Uterine smooth muscle cell (primary cell): ENCODE measurements at places on chromosomes 4 and X. TPM values are rescaled to one million over a fixed set of nuclear protein-coding genes. Genes with fewer than 3 reads are reported as not detected.

STBD1 gene
- total RNA-seq: 7.2 and 7.6 TPM in 2 replicates

NAA11 gene
- not detected in 2 replicates for total RNA-seq

MFAP3L gene
- 0.55 and 2.6 TPM in 2 replicates for total RNA-seq

ANKRD50 gene
- total RNA-seq: 29.0 and 30.2 TPM in 2 replicates

EDNRA gene
- 3.5 and 10.7 TPM in 2 replicates for total RNA-seq

TCEAL5 gene
- total RNA-seq: not detected in 2 replicates

CENPVL1 gene
- total RNA-seq: not detected in 2 replicates

SOD3 gene
- total RNA-seq: 5.2 and 19.5 TPM in 2 replicates

P2RY8 gene
- not detected in 2 replicates for total RNA-seq

ADGRG2 gene
- under 0.01 TPM in 1 of 2 replicates, not detected in the other for total RNA-seq

RAB9B gene
- 1.1 and 3.2 TPM in 2 replicates for total RNA-seq

NPY1R gene
- total RNA-seq: under 0.01 TPM in 2 replicates

AR gene
- total RNA-seq: 9.4 and 16.6 TPM in 2 replicates

PABPC1L2B gene
- total RNA-seq: not detected in 2 replicates

PCDH18 gene
- 82.2 and 116 TPM in 2 replicates for total RNA-seq

DUSP21 gene
- total RNA-seq: not detected in 2 replicates

TLR8 gene
- not detected in 2 replicates for total RNA-seq

SLC25A43 gene
- 25.7 and 28.0 TPM in 2 replicates for total RNA-seq

AMOT gene
- total RNA-seq: 3.9 and 6.1 TPM in 2 replicates

XKRX gene
- total RNA-seq: under 0.01 TPM in 2 replicates

TMSB15B gene
- 4.9 and 6.1 TPM in 2 replicates for total RNA-seq

CLDN34 gene
- total RNA-seq: not detected in 2 replicates

DMD gene
- 3.9 and 4.4 TPM in 2 replicates for total RNA-seq

SUPT20HL2 gene
- total RNA-seq: 0.22 TPM in 1 of 2 replicates, not detected in the other

SMIM10L2A gene
- total RNA-seq: 0.11 and 0.50 TPM in 2 replicates

KLF8 gene
- 2.5 and 3.1 TPM in 2 replicates for total RNA-seq

CITED1 gene
- total RNA-seq: 0.37 and 0.77 TPM in 2 replicates

LPAR4 gene
- 0.12 and 0.22 TPM in 2 replicates for total RNA-seq

MBTPS2 gene
- 12.8 and 13.1 TPM in 2 replicates for total RNA-seq

EDA gene
- total RNA-seq: 0.50 and 1.1 TPM in 2 replicates

BEND2 gene
- total RNA-seq: not detected in 2 replicates

ART3 gene
- total RNA-seq: not detected in 2 replicates

ANOS1 gene
- 7.9 and 12.5 TPM in 2 replicates for total RNA-seq

RAI2 gene
- total RNA-seq: 0.66 and 0.87 TPM in 2 replicates

SSX2 gene
- not detected in 2 replicates for total RNA-seq

TIGD2 gene
- total RNA-seq: 9.2 and 12.5 TPM in 2 replicates

DCAF8L2 gene
- not detected in 2 replicates for total RNA-seq

MAGEC3 gene
- total RNA-seq: not detected in 2 replicates

SHROOM2 gene
- total RNA-seq: 0.44 and 0.75 TPM in 2 replicates

CEP135 gene
- total RNA-seq: 8.9 and 15.2 TPM in 2 replicates

UPF3B gene
- 2.1 TPM in 2 replicates for total RNA-seq

OTUD6A gene
- under 0.01 TPM in 1 of 2 replicates, not detected in the other for total RNA-seq

CORIN gene
- total RNA-seq: 0.55 and 1.00 TPM in 2 replicates

CFP gene
- total RNA-seq: 0.12 and 0.55 TPM in 2 replicates

PABPC1L2A gene
- not detected in 2 replicates for total RNA-seq

TBCK gene
- total RNA-seq: 31.2 and 62.7 TPM in 2 replicates
